ENCODE measurements at places on chromosomes 5 and 9.
A peak's percentile ranks its signal among the peaks of the same experiment; 100 is the strongest.

DNA sequence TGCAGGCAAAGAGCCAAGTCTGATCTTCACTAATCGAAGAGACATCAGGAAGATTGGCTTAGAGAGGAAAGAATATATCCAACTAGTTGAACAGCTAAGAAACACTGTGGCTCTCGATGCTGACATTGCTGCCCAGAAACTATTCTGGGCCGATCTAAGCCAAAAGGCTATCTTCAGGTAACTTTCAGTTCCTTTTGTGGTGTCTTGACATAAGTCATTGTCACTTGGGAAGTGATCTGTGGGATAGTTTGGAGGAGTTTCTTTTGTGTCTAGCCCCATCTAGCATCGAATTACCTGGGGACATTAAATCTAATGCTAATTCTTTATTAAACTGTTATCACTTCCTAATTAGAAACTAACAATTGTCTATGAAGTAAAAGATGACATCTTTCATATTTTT, 24.0 kb downstream of the VLDLR start:
- DNase-seq, result no peak

DNA sequence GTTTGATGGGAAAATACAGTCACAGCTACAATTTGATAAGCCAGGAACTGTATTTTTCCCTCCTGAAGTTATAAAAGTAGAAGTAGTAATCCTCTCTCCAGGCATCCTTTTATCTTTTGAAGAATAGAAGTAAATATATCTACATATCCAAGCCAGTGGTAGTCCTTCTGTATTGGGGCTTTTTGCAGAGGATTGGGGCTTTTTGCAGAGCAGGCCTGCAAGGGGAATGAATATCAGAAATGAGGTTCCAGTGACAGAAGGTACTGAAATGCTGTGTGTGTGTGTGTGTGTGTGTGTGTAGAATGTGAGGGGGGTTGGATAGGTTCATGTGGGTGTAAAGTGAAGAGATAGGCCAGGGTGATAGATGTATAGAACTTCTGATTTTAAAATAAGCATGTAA, 127.4 kb downstream of the COMMD10 start:
- no peak for DNase-seq

GRCh38 chr5:95081500-95081960, 203.4 kb downstream of the MCTP1 start:
- DNase-seq, result peak; percentile 76

GRCh38 chr5:16179511-16179935, at the start of gene MARCHF11:
MARCHF11 (minus strand) TSS chr5:16179791; CDS start chr5:16179575, 216 bp downstream.
- no peak for DNase-seq

GRCh38 chr5:144206141-144206540, 35.5 kb downstream of the KCTD16 start:
- peak; percentile 36 for DNase-seq

- DNase-seq, result peak; percentile 52
These were observed 88.7 kb upstream of the PIK3R1 start for GRCh38 chr5:68126886-68127285.

- peak; percentile 49 for DNase-seq
These were observed 287.0 kb downstream of the PIK3R1 start for GRCh38 chr5:68502531-68502930.

- no peak for DNase-seq
These were observed 250.4 kb downstream of the EBF1 start for GRCh38 chr5:158849219-158849791.

DNA sequence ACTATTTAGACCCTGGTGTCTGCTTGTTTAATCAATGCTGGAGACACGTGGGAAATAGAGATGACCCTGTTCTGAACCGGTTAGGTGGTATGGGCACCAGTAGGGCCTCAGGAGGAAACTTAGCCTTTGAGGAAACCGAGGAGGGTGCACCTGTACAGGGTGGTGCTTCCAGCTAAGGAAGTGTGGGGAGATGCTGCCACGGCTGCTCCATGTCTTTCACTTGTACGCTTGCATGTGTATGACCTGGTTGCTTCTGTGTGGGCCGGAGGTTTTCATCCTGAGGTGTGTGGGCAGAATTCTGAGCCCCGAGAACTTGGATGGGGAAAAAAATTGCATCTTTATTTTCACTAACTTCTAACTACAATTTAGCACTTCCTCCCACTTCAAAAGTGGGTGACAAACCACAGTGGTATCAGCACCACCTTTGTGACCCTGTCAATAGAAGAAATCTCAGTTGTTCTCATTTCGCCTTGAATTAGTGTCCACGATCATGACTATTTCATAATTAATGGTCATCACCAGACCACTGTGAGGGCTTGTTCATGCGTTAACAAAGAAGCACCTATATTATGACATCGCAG, 99.8 kb upstream of the SPATA31C2 start:
- DNase-seq, result no peak

DNA sequence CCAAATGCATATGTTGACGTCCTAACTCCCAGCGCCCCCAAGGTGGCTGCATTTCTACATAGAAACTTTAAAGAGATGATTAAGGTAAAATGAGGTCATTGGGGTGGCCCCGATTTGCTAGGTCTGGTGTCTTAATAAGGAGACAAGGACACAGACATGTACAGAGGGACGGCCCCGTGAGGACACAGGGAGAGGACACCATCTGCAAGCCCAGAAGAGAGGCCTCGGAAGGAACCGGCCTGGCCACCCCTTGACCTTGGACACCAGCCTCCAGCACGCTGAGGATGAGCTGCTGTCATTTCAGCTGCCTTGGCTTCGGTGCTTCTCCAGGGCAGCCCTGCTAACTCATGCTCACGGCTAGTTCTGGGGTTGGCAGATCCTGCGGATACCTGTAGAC, 73.2 kb downstream of the MRPL36 start:
- no peak for DNase-seq

- no peak for DNase-seq
These were observed 34.4 kb downstream of the COL23A1 start for GRCh38 chr5:178555771-178556211.

- no peak for DNase-seq
These were observed 24.1 kb downstream of the ZNF462 start for GRCh38 chr9:106887066-106887465.

DNA sequence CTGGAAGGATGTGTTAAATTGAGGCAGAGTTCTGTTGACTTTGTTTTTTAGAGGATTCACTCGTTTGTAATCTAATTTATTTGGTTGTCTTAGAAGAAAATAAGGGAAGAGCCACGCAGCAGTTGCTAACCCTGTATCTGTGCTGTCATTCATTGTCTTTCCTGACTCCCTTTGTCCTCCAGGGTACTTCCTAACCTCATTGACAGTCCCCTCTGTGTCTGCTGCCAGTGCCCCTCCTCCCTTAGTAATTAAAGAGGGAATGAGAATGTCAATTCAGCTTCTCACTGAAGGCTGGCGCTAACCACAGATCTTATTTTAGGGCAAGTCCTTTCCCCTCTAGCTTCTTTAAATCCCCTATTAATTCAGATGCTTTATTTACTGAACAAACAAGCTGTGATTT, 84.0 kb downstream of the MAST4 start:
- no peak for DNase-seq
